Stimulated activated CD8-positive, alpha-beta memory T cell treated with anti-CD3 and anti-CD28 coated beads, Interleukin-4, amount 100 ng/mL, for 1 hour (primary cell): ENCODE measurements at places on chromosomes 11 and 22.

DNA sequence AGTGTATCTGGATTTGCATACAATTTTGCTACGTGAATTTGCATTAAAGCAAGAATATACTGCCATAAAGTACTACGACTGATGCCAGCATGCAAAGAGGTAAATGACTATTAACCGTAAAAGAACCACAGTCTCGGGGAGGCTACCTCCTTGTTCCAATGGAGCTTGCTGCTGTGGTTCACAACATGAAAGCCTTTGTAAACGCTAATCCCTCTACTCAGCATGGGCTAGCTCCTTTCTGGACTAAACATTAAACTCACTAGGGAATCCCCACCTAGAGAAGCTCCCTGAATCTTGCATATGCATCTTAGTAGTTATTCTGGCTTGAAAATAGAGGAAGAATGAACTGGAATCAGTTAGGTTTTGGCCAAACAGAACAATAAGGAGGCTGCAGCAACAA, 60.5 kb upstream of the ARHGAP32 start:
- no peak for DNase-seq

GRCh38 chr22:46010207-46010867, 33.4 kb upstream of the WNT7B start:
- no peak for DNase-seq

DNA sequence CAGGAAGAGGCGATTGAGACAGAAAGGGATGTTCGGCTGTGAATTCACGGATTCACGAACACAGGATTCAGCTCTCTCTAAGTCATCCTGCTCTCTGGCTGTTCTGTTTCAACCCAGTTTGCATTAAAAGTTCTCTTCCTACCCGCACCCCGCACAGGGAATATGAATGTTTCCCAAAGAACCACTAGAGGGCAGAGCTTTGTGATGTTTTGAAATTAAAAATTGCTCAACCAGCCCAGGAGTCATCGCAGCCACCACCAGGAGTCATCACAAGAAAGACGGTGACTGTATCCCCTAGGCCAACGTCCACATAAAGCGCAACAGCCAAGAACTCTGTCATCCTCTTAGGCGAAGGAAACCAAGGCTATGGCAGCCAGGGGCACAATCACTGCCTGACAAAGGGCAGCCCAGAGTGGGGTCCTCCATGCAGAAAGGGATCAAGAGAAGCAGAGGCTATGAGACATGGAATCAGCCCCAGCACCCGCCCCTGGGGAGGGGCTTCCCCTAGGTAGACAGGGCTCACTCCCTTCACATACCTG, 122.4 kb downstream of the WT1 start:
- no peak for DNase-seq

- no peak for DNase-seq
Measured at GRCh38 chr11:26974996-26975395, 18.9 kb upstream of the FIBIN start.

DNA sequence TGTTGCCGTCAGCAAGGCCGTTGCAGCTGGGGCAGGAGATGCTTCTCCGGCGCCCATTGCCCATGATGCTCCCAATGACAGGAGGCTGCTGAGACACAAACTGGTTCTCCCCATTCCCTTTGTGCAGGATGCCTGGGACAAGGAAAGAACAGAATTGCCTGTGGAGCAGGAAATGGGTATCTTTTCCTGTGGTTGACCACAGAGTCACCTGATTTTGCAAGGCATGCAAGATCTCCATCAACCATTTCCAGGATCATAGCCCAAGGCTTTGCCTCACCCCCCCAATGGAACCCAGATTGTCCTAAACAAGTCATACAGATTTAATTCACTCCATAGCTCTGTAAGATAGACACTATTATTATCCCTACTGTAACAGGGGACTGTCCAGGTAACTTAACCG, 148.1 kb upstream of the NARS2 start:
- DNase-seq = no peak

DNA sequence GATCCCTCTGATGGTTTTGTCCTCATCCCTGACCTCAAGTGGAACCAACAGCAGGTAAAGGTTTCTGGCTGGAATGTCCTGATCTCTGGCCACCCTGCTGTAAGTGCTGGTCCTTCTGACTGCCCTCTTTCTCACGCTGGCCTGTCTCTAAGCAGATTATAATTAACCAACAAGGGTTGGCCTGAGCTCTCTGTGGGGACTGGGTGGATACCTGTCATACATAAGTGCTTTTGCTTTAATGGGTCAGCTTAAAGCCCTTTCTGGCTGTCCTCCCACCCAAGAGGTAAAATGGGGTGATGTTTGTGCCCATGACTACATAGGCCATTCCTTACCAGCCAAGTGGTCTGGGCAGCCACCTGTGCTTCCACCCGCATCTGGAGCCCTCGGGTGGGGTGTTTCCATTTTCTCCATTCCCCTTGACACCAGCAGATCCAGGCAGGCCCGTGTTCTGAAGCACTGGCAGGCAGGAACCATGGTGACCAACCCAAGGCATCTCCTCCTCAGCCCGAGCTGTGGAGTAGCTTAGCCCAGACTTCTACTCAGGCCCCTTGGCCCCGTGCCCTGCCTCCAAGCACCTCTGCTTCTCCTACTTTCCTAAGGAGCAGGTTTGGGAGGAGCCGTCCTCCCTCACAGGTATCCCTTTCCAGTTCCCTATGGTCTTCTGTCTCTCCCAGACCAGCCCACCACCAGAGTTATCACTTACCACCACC, 17.0 kb upstream of the ST3GAL4 start:
- DNase-seq = no peak

- DNase-seq = no peak
Measured at GRCh38 chr11:33916736-33917135, 24.9 kb upstream of the LMO2 start.

DNA sequence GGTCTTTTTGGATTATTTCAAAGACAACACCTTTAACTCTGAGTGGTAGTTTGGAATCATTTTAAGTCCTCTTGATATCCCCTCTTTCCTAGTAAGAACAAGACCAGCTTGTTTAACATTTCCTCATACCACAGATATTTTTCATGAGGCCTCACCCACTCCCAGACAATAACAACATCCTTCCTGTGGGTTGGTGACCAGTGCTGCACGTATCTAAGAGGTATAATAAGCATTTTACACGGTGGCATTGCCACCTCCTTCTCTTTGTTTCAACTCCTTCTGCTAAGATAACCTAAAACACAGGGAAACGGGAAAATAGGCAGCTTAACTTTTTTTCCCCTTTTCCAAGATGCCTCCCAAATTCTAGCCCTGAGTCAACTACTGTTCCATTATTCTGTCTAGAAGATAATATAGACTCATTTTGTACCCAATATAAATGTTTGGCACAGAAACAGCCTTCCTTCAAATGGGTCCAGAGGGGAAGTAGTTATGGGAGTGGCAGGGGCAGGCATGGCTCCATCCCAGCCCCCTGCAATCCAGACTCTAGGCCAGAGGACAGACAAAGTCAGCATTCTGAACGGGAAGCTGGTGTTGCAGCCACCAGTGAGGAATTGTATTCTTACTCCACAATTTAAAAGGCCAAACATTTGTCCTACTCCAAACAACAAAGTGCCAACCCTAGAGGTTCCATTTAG, 28.5 kb downstream of the MAML2 start:
- no peak for DNase-seq
